ENCODE measurements at places on chromosomes 2 and 18.

- DNase-seq, result no peak
Measured at GRCh38 chr2:165793779-165794535, at the start of gene GALNT3. Gene GALNT3 (minus strand): TSS chr2:165794247. CDS start chr2:165770700, 23,547 bp downstream.

- DNase-seq, result no peak
Measured at GRCh38 chr2:138632066-138632620, 130.6 kb downstream of the SPOPL start.

DNA sequence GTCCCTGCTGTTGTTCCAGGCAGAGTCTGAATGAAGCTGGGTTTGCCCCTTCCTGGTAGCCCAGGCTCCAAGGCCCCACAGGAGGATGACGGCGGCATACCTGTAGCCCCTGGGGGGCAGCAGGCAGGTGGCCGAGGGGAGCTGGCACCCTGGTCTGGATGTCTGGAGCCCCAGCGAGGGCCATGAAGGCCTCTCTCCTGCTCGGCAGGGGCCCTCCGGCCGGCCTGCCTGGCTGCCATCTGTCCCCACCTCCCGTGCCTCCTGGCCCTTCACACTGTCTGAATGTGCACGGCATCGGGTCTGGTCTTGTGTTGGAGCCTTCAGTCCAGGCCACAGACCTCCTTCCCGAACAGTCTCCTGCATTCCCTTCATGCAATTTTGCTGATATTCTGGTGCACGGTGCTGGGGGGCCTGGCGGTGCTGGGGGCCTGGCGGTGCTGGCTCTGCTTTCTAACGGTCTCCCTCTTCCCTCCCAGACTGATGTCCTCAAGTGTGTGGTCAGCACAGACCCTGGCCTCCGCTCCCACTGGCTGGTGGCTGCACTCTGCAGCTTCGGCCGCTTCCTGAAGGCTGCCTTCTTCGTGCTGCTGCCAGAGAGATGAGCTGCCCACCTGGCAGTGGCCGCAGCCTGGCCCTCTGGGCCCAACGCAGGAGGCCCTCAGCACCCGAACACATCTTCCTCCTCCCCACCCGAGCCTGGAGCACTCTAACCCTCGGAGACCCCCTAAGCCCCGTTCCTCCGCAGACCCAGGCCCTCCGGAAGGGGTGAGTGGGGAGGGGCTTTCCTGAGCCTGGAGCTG is 13.5 kb downstream of the BOK start:
- DNase-seq, result no peak

DNA sequence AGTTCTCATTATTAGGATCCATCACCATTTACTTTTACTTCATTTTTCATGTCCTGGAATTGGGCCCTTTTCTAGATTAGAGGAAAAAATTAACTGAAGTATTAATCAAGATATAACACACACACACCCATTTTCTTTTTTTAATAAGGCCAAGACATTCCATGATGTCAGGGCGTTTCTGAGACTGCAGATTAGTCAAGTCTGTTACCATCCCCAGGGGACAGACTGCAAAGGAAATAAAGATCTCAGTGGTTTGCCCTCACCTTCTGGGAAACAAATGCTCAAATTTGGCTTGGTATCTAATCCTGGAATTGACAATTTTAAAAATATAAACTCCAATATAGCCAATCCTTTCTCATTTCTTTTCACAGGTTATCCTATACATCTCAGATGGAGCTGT is 27.4 kb downstream of the RMP24 start:
- DNase-seq, result no peak

DNA sequence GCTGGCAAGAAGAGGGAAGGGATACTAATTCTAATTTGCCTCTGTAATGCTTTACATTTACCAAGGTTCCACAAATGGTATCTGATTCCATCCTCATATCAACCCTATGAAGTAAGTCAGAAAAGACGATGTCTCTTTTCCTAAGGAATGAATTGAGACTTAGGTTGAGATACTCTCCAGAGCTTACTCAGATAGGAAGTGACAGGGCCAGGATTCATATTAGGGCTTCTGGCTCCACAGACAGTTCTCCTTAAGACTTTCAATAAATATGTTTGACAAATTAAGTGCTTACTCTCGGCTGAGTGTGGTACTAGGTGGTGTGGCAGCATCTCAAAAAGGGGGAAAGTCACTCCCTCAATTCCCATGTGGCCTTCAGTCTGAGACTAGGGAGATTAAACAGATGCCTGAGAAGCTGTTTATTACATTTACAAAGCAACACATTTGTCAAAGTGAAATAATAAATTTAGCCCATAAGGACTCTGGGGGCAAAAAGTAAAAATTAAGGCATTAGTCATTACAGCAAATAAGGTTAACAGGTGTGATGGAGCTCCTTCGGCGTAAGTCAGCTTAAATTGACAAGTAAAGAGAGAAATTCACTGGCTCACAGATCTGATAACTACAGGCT is 14.2 kb downstream of the CDK15 start:
- no peak for DNase-seq

DNA sequence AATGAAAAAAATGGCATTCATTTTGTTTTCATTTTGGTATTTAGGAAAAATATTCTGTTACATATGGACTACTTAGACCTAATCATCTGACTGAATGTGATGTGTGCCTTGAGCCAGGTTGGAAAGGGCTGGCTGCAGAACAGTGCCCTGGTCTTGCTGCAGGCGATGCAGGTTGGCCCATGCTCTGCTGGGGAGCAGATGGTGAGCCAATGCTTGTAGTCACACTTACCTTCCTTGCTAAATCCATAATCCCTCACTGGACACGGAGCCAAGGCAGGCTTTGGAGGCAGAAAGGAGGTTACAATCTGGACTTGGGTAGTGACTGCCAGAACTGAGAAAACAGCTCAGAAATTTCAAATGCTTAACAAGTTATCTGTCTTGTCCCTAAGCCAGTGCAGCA is 228.7 kb downstream of the ARHGAP15 start:
- no peak for DNase-seq

DNA sequence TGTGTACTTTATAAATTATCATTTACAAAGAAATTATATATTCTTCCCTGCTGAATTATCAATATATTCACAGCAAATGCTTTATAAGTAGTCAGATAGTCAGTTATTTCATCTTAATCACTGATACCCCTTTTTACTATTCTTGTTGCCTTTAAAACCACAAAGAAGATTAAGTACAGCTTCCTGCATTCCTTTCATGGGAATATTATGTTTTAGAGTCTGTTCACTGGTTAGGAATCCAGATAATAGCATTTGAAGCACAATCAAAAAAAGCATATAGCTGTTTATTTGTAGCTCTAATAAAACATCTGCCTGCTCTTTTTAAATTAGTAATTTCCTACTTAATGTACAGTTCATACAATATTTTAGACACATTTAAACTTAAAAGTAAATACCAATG is 508.9 kb downstream of the FBXO15 start:
- no peak for DNase-seq

GRCh38 chr2:156110890-156111289 is 221.6 kb downstream of the NR4A2 start:
- DNase-seq, result no peak

GRCh38 chr2:196182439-196183171 is 11.2 kb upstream of the STK17B start:
- DNase-seq, result no peak

DNA sequence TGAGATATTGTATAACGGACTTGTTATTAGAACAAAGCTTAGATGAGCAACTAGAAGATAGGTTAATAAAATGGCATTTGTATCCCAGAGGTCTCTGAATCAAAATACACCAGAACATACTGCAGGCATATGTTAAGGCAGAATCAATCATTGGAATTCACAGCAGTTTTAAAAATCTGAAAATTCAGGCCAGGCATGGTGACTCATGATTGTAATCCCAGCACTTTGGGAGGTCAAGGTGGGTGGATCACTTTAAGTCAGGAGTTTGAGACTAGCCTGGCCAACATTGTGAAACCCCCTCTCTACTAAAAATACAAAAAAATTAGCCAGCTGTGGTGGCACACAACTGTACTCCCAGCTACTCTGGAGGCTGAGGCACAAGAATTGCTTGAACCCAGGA is 405.2 kb downstream of the ZEB2 start:
- DNase-seq, result no peak

DNA sequence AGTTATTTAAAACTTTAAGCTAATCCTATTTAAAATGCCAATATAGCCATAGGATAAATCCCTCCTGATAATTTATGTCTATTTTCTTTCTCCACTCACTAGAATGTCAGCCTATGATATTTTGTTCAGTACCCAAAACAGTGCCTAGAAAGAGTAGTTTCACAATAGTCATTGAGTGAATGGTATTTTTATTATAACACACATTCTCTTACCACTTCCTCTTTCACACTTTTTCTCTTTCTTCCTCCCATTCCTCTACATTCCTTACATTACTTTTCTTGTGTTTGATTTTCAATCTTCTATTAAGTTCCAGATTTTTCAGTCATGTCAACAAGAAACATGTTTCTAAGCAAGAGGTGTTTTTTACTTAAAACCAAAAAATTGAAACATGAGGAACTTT is 327.6 kb upstream of the UBE2E3 start:
- DNase-seq, result no peak

DNA sequence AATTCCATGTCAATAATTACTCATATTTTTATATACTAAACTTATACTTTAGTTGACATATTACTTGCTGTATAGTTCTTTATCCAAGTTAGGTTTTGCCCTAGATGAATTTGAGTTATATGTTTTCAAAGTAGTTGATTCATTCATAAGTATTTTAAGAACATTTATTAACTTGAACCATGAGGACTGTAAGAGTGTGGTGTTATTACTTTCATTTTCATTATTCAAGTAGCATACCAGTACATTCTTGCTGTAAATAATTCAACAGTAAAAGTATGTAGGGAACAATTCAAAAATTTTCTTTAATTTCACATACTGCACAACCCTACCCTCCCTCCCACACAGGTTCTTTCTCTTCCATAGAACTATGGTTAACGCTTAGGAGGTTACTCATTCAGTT is 75.4 kb downstream of the ANKRD12 start:
- no peak for DNase-seq

- DNase-seq, result no peak
Measured at GRCh38 chr2:195317550-195317949, 339.5 kb upstream of the SLC39A10 start.

DNA sequence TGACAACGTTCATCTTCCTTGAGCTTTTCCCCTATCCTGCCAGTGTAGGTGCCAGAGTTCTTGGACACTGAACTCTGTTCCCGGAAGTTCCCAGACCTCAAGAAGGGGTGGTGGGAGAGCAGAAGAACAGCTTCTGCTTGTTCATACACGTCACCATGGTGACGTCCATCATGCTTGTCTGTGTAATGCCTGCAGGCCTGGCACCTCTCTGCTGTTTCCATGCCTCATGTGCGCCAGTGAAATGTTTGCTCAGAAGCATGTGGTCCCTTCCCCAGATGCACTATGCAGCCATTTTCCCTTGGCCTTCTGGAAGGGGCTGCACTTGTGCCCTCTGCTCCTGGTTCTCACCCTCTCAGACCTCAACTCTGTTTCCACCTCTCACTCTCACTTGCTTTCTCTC is 210.8 kb upstream of the NABP1 start:
- no peak for DNase-seq

- no peak for DNase-seq
Measured at GRCh38 chr18:57657542-57657941, 35.9 kb upstream of the NARS1 start.

GRCh38 chr2:224333726-224334482 is 68.0 kb downstream of the FAM124B start:
- no peak for DNase-seq

DNA sequence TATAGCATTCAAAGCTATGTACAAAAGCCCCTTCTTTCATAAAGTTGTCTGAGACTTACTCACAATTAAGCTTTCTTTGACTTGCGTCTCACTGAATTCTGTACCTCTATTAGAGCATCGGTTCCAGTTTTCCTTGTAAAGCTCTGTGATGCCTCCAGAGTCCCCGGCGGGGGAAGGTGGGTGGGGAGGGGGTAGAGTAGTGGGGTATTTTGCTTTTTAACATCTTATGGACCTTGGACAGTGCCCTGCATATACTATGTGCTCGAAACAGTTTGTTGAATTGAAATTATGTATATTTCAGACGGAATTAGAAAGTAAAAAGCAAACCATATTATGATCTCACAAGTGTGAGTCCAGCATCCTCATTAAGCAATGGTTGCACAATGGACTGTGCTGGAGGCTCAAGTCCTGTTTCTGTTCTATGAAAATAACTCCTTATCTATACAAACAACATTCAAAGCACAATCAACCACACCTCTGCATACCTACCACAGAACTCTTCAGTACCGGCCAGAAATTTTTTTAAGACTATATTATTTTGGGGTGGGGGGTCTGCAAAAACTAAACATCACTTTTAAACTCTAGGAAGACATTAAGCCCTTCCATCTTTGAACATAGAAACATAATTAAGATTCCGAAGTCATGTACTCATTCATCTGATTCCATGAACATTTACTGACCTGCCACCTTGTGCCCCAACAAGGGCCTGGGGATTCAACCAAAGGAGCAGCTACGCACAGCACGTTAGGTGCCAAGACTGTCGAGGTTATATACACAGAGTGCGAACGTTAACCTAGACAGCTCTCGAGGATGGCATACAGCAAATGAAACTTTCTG is 908 bp downstream of the STAT1 start:
- no peak for DNase-seq

DNA sequence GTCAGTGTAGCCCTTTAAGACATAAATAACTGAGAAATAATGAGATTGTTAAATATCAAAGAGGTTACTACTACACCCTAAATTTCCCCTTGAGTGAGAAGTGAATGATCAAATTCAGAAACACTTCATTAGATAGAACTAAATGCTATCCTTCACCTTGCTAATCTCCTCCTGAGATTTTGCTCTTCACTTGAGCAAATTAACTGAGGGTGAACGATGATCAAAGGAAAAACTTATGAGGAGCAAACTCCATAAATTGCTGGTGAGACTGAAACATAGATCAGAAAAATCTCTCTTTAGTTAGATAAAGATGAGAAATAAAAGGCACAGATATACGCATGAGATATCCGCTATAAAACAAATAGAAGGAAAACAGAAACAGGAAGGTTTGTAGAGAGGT is 63.1 kb upstream of the TANC1 start:
- DNase-seq, result no peak

GRCh38 chr2:133378928-133379549 is 189.2 kb downstream of the NCKAP5 start:
- no peak for DNase-seq

- DNase-seq, result no peak
Measured at GRCh38 chr2:171009386-171009785, 80.3 kb downstream of the GORASP2 start.

DNA sequence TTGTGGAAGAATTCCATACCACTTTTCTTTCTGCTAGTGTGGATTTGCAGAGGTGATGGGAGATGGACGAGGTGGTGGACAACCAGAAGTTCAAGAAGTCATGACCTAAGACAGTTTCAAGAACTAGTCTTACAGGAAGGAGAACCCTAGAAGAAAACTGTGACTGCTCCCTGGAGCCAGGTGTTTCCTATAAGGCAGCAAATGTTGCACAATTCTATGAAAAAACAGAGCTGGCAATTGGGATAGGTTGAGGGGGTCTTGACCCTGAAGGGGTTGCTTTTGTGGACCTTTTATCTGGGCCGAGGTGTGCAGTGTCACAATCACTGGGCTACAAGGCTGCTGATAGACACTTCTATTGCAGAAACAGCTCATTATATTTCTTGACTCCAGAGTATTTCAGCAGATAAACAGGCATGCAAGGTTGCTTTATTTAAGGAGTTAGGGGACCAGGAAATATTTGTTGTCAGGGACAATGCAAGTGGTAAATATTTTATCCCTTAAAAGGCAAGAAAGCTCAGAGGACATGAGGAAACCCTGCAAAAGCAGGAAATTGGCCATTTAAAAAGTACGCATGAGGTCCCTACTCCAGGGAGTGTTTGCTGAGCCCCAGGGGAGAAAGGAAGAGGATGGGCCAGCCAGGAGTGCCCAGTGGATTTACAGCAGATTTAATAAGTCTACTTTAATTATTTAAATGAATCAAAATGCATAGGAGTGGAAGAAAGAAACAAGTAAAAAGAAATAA is 22.9 kb downstream of the APCDD1 start:
- DNase-seq, result no peak

Data from stimulated activated CD8-positive, alpha-beta memory T cell treated with anti-CD3 and anti-CD28 coated beads, Interleukin-4, amount 100 ng/mL, for 4 hours (primary cell).